ENCODE measurements at places on chromosomes 3 and 15. TPM values are rescaled to one million over a fixed set of nuclear protein-coding genes. Genes with fewer than 3 reads are reported as not detected.
A peak's percentile ranks its signal among the peaks of the same experiment; 100 is the strongest.

DNA sequence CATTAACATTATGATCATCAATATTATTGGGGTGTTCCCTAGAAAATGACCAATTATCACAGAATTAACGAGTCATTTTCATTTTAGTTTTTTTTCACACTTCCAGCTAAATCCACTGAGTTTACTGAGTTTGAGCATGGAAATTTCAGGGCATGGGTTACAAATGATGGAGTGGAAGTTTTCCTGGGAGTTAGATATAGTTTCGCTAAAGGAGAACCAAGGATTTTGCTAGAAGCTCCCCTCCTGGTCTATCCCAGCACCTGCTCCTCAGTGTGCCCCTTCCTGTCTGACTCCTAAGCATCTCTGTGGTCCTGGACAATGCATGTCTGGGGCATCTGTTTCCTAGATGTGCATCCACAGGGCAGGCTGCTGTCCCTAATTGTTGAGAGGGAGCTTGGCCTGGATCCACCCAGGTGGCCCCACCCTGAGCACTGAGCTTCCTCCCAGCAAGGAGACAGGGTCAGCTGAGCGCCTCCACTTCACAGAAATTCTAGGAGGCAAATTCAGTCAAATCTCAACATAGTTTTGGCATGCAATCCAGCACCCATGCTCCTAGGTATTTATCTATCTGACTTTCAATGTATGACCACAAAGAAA lies 102.3 kb upstream of the GOLGA6L6 start:
- DNase-seq, result no peak

- no peak for DNase-seq
Measured at GRCh38 chr3:38154033-38154494, 11.3 kb upstream of the OXSR1 start.

DNA sequence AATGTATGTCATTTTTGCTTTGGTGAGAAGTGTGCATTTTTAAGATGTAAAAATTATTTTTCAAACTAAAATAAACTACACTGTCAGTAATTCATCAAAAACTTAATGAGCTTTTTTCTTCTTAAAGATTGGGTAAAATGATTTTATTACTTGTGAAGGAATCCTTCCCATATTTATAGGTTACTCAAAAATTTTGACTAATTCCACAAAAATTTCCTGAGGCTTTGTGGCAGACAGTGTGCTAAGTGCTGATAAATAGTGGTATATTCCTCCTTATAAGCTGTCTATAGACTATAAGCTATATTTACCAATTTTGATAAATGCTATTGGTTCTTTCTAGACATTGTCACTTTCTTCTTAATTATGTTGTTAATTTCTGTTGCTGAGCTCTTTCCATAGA lies 284.5 kb upstream of the SEMA6D start:
- no peak for DNase-seq

GRCh38 chr3:164732166-164732565 lies 346.1 kb downstream of the SI start:
- no peak for DNase-seq

DNA sequence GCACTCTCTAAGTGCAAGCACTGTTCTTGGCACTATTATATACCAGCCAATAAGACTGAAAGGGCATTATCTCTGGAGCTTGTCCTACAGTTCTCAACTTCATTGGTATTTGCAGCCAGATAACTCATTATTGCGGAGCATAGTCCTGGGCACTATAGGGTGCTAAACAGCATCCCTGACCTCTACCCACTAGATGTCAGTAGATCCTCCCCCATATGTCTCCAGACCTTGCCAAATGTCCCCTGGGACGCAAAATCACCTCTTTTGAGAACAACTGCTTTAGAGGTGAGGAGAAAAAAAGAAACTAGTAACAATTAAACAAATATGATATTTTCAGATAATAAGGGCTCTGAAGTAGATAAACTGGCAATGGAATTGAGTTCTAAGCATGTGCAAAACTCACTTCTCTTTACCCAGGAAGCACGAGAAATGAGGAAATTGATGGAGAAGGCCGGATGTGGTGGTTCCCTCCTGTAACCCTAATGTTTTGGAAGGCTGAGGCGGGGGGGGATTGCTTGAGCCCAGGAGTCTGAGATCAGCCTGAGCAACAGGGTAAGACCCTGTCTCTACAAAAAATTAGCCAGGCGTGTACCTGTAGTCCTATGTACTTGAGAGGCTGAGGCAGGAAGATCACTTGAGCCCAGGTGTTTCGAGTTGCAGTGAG lies 61.4 kb downstream of the FRMD4B start:
- DNase-seq, result peak; percentile 37

- peak; percentile 77 for DNase-seq
Measured at GRCh38 chr15:45637552-45638033, 2.8 kb downstream of the SQOR start.

GRCh38 chr3:124056846-124057245 lies 64.9 kb upstream of the ROPN1 start:
- no peak for DNase-seq

DNA sequence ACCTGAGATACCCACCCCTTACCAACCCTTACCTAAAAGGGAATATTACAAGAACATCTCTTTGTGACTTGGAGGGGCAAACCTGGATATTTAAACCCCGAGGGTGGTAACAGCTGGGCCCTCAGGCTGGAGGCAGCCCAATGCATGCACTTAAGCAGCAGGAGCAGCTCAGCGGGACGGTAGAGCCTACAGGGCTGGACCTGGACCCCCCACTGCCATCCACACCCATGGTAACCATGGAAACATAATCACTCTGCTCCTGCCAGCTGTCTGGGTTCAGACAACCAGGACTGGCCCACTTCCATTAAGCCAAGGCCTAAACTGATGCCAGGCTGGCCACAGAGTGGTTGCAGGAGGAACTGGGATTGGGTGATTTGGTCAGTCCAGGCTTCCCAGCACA lies 52.8 kb downstream of the ETFA start:
- DNase-seq, result no peak

GRCh38 chr3:64595253-64595694 lies 92.5 kb downstream of the ADAMTS9 start:
- no peak for DNase-seq

- DNase-seq, result no peak
Measured at GRCh38 chr3:188605905-188606304, 451.9 kb downstream of the LPP start.

- DNase-seq, result no peak
Measured at GRCh38 chr15:89877083-89877425, 16.7 kb downstream of the AP3S2 start.

GRCh38 chr3:179045719-179046402 lies 25.7 kb downstream of the ZMAT3 start:
- DNase-seq, result no peak

DNA sequence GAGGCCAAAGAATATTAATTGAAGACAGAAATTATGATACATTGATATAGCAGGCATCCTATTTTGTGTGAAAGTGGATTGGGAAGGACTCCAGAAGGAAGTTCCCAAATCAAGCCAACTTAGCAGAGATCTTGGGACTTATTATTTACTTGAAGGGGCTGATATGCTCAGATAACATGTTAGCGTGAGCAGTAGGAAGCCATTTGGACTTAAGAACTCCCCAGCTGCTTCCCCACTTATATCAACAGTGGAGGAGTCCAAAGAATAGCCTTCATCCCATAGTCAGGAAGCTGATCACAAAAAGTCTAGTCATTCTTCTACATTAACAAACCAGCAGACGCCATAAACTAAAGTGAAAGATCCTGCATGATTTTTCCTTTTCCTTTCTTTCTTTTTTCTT lies 200.0 kb downstream of the ATP8B4 start:
- no peak for DNase-seq

GRCh38 chr3:14890476-14890875 lies 56.9 kb upstream of the NR2C2 start:
- no peak for DNase-seq

GRCh38 chr15:76802411-76802810 lies 102.7 kb downstream of the SCAPER start:
- DNase-seq, result no peak

DNA sequence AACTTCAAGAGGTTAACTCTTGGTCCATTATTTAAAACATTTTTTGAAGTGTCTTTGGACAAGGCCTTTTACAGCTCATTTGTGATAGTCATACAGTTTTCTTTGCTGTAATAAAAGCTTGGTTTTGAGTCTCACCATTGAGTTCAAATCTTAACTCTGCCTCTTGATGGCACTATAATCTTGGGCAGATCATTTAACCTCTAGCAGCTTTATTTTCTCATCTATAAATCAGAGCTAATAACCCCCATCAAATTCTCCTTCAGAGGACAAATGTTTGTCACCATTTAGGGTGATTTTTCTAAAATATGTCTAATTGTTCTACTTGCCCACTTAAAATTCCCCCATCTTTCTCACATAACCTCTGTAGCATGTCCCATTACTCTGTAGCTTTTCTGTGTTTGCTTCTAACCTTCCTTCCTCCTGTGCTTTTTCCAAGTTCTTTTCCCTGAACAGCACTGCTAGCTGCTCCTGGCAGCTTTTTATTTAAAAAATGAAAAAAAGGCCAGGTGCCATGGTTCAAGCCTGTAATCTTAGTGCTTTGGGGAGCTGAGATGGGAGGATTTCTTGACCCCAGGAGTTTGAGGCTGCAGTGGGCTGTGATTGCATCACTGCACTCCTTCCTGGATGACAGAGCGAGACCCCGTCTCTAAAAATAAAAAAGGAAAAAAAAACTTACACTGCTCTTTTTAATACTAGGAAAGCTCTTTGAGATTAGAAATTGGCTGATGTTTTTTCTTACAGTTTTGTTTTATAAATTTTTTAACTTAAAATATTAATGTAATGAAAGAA lies 28.5 kb downstream of the UBE2E1 start:
- DNase-seq, result no peak

GRCh38 chr15:81301815-81302399 lies 22.0 kb downstream of the STARD5 start:
- peak; percentile 72 for DNase-seq

DNA sequence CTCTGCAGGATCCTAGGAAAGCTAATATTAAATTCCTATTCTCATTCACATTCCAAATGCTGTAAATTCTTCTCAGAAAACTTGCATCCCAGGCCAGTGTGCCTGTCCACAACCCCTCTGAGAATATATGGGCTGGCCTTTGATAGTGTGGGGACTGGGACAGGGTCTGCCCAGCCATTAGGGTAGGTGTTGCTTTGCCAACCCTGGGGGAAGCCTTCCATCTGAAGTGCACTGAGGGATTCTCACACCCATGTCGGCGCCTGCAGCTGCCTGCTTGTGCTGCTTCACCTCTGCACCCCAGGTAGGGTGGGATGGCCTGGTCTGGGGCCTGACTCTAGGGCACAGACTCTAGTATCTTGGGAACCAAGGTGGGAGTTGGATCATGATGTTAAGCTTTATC lies 15.2 kb upstream of the EXOG start:
- DNase-seq, result no peak

DNA sequence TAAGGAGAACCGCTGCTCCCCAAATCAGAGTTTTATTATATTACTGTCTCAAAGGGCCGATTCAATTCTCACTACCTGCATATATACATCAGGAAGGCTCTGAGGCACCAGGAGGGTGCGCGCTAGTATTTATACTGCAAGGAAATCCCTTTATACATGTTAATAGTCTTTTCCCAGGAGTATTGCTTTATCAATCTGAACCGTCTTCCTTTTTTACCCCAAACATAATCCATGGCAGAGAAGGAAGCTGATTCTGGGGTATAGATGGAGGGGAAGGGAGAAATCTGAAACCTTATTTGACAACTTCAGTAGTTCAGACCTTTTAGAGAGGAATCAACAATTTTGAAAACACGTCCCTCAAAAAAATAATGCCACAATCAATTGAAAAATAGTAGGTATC lies at the start of gene POU1F1:
TSS of gene POU1F1 (minus strand) at position 101 of the 400 bp plus-strand sequence. CDS start 122 bp downstream, outside the sequence.
- DNase-seq, result no peak

DNA sequence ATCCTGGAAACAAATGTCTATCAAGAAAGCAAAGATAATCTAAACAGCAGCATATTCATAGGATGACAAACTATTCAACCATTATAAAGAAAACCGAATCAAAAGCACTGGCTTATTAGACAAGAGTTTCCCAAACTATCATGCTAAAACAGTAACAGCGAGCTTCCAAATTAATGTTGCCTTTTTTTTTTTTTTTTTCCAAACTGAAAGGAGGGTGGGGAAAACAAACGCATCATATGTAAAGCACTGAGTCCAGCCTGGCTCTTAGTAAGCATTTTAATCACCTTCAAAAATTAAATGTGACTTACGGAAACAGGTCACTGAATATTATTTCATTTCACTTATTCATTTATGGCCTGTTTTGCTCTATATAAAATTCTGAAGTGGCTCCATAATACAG lies 2.3 kb downstream of the TJP1 start:
- no peak for DNase-seq

- DNase-seq, result no peak
Measured at GRCh38 chr3:37810848-37811247, 50.8 kb upstream of the CTDSPL start.

DNA sequence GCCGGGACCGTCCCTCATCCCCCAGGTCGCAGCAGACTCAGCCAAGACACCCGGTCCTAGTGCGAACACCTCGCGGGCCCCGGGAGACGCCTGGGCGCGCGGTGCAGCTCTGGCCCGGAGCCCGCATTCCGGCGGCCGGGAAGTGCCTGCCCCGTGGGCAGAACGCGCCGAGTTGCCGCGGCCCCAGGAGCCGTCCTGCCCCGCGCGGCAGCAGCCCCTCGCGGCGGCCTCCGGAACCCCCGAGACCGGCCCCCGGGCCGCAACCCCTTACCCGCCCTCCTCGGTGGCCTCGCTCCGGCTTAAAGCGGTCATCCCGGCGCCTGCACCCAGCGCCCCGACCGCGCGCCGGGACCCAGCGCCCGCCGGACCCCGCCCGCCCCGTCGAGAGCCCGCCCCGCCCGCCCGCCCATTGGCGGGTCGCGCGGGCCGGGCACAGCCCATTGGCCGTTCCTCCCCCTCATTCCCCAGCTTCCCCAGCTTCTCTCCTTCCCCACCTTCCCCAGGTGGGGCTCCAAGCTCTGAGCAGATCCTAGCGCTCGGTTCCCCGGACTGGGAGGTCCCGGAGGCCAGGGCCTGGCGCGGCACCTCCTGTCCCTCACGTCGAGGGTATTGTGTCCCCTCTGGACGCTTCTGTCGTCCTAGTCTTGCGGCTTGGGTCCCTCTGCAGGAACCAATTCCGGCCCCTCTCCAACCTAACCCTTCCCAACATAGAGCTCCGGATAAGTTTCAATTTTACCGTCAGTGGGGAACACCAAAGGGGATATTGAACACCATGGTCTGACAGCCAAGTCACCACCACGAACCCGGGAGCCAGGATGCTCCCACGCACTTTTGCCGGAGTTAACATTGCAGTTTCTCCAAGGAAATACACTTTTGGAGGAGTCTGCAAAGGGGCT lies at the start of gene GRAMD2A:
TSS of gene GRAMD2A (minus strand) at position 328 of the 896 bp plus-strand sequence.
- peak; percentile 51 for DNase-seq

The PLSCR5 gene
- not detected for total RNA-seq

The SLC38A3 gene
- total RNA-seq, result not detected

The RASGRP1 gene
- 105 TPM for total RNA-seq

The NUP210 gene
- 143 TPM for total RNA-seq

The CADM2 gene
- not detected for total RNA-seq

The MIX23 gene
- 168 TPM for total RNA-seq

The WWTR1 gene
- total RNA-seq, result 0.63 TPM

The LRRC3B gene
- not detected for total RNA-seq

The OR5K2 gene
- not detected for total RNA-seq

The HHLA2 gene
- 2.2 TPM for total RNA-seq

The CCDC33 gene
- 0.38 TPM for total RNA-seq

The GPR156 gene
- total RNA-seq, result not detected

The SCN5A gene
- 0.20 TPM for total RNA-seq

The GABRR3 gene
- total RNA-seq, result not detected

The CHRFAM7A gene
- 0.77 TPM for total RNA-seq

The HIGD2B gene
- 0.27 TPM for total RNA-seq

The GOLGA8O gene
- total RNA-seq, result 1.7 TPM
